Hematopoietic multipotent progenitor cell treated with erythropoietin and hydrocortisone succinate and interleukin-3 and kit ligand, for 15 days (in vitro differentiated cells): ENCODE measurements at places on chromosomes 6 and 20.

DNA sequence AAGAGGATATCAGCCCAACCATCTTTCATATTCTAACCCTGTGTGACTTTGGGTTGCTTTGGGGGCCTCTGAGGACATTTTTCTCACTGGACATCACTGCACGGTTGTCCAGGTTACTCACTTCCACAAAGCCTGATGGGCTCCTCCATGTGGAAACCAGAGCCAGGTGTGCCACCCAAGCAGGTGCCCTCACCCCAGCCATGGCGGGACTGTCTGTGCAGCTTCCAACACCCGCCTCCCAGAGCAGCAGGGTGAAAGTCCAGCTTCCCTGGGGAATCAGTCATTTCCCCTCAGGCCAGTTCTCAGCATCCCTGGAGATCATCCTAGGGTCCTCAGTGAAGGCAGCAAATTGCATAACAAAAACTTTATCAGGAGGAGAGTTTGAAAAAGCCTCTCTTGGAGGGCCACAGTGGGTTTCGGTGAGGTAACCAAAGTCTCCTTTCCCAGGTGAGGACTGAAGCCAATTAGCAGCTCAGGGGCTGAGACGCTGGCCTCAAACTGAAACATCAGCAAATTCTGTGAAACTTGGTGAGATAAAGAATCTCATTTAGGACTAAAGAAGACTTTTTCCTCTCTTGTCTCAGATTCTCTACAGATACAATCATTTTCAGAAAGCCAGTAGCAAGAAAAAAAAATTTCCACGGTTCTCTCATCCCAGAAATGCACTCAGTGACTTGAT lies 289.6 kb upstream of the CDH4 start:
- no peak for DNase-seq

- no peak for DNase-seq
Measured at GRCh38 chr20:33054791-33055190, 1.1 kb downstream of the BPIFB3 start.

DNA sequence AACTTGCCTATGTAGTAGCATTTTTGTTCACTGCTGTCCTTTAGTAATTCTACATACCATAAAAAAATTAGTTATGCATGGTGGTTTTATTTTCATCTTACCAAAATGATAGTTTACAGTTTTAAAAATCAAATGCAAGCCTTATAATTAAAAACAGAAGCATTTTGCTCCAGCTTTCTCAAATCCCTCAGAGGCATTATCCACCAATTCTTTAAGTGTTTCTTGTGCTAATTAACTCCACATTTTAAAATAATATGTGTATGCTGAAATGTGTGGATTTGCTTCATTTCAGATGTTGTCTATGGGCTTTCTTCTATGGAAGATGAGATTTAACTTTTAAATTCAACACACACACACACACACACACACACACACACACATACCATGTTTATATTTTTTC lies 49.3 kb downstream of the PCSK2 start:
- no peak for DNase-seq

GRCh38 chr6:27478141-27478705 lies 5.3 kb upstream of the ZNF184 start:
- no peak for DNase-seq

- no peak for DNase-seq
Measured at GRCh38 chr6:161439093-161439492, 165.2 kb upstream of the AGPAT4 start.

DNA sequence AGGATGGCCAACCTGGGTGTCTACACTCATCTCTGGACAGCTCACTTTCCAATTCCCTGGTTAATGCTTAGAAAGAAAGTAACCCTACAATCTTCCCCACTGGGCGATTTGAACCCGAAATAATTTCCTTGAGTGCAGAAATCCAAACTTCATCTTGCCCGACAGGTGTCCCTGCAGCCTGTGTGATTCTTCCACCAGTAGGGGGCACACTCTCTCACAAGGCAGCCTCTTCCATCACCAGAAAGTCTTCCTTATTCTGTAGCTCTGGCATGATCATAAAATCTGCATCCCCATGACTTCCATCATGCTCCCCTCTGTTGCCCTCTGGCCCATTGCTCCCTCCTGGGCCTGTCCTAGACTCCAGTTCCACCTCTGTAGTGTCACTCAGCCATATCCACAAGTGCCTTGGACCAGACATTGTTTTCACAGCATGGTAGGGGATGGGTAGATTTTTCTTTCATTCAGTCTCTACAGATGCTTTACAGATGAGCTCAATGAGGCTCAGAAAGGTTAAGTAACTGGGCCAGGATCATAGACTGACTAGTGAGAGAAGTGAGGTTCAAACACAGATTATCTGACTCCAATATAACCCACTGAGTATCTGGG lies 170.4 kb upstream of the SPTLC3 start:
- no peak for DNase-seq

- DNase-seq = no peak
Measured at GRCh38 chr6:126797981-126798380, 320.5 kb upstream of the RSPO3 start.
